Effector memory CD8-positive, alpha-beta T cell (primary cell): ENCODE measurements at places on chromosomes 5 and 9.

DNA sequence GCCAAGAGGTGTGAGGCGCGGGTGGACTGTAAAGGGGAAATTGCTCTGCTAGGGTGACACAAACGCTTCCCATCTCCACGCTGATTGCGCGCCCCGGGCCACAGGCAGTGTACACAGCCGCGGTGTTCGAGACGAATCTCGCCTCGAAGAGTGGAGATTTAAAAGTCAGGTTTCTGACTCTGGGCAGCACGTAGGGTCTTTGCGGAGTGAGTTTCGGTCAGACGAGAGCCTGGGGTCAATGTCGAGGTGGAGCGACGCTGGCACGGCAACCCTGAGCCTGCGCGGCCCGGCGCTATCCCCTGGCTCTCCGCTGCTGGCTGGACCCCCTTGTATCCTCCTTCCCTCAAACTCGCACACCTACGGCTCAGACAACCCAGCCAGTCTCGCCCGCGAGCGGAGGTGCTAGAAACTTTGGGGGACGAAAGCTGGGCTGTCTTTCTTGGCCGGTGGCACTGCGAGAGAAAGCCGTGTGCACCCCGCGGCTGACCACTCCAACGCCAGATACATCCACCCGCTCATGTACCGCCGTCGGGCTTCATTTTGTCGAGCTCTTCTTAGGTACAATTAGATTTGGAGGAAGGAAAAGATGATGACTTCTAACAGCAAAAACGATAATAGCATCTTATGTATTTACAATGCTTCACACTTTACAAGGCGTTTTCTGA, 5.4 kb upstream of the FOXB2 start:
- no peak for DNase-seq

DNA sequence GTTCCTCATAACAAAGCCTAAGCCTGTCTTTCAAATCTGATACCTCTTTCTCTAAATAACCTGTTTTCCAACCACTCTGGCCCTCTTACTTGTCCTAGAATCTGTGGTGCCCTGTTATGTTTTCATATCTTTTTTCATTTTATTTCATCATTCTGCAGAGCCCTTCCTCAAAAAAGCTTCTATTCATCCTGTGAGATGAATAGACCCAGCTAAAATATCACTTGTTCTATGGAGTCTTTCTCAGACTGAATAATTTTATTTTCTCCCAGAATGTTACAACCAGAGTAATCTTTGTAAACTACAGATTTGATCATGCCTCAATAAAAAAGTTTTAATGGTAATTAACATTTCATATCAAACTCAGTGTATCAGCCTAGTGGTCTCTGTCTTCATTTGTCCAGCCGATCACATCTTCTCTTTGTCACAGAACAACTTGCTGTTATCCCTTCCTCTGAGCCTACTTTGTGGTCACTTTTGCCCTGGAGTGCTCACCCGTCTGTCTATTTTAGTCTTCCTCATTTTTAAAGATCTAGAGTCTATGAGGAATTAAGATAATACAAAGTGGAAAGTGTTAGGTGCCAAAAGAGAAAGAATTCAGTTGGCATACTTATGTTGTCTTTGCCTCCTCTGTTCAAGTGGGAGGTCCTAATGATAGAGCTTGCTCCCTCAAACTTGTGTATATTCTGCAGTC, 77.8 kb downstream of the ZCCHC7 start:
- no peak for DNase-seq

DNA sequence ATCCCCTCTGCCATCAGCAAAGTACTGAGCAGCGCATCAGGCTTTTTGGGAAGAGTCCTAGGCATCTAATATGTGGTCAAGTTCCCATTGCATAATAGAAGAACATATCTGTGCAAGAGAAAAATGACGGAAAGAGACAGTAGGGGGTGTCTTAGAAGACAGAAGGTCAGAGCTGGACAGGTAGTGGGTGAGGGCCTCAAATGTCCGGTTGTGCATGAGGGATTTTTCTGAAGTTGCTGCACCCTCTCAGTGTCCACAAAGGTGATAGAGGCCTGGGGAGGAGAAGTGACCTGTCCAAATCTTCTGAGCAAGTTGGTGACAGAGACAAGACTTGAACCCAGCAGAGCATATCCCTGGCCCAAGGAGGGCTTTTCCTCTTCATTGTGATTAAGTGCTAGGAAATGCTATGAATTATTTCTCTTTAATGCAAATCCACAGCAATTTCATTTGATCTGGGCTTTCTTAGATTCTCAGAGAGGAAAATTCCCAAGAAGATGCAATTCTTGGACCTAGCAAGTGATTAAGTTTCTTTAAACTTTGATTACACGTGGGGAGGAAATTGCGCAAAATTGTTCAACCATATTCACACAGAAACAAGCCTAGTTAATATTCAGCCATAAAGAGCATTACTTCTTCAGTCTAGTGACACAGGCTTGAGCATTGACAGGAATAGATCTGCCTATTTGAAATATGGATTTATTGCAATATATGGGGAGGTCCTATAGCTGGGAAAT, at the start of gene OR2S2:
Gene OR2S2, minus strand, starts transcription at position 51 of the 734 bp plus-strand sequence. CDS start 56 bp downstream, outside the sequence.
- no peak for DNase-seq

DNA sequence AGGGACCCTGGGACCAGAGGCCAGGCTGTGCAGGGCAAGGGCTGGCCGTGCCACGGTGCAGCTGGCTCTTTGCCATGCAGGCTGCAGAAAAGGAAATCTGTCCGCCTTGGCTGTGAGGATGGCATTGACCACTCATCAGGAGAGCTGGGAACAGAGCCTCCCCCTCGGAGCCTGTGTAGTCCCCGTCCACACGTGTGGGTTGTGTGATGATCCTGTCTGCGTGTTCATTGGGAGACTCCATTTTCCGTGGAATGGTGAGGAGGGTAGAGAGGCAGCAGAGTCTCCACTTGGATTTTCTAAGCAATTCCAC, 47.7 kb downstream of the EHMT1 start:
- no peak for DNase-seq

GRCh38 chr5:60674251-60675069, 25.5 kb downstream of the DEPDC1B start:
- no peak for DNase-seq

DNA sequence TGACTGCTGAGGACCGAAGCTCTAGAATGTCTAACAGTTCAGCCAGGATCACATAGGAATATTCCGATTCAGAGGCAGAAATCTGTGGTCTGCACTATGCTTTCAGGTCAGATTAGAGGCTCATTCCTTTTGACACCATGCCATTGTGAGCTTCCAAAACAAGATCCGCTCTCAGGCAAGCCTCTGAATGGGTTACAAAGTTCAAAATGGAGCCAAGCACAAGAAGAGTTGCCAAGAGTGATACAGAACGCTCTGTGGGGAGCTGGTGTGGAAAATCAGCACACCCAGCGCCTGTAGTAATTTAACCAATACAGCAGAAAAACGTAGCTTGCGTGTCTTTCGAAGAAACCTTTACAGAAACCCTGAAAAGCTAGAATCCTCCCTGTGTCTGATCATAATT, 33.3 kb upstream of the FAT2 start:
- no peak for DNase-seq

DNA sequence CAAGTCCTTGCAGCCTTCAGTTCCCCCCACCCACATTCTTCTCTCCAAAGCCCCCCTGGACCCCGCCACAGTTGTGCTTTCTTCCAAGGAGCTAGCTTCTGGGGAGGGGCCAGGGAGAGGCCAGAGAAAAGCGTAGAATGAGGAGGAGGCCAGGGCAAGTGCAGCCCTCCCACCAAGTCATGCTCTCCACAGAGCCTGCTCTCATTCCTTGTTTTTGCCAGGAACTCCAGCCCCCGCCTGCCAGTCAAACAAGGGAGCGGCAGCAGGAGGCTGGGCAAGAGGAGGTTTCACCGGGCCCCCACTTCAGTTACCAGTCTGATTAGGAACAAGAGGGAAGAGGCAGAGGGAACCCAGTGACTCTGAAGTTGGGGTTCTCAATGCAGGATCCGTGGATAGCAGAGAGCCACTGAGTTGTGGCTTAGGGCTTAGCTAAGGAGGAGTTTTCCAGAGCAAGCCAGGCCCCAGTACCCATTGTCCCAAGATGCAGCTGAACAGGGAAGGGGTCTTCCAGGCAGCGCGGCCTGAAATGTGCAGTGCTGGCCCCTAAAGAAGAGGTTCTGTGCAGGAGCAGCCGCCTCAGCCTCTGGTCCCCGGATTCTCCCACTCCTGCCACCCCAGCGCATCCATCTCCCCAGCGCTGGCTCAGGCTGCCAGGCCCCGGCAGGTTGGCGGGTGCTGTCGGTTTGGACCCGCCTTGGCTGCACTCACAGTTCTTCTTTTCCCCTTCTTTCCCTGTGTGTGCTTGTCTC, 120.6 kb downstream of the DAB2IP start:
- DNase-seq, result no peak

- DNase-seq, result no peak
These were observed 16.8 kb downstream of the SEMA5A start for GRCh38 chr5:9529041-9529480.

DNA sequence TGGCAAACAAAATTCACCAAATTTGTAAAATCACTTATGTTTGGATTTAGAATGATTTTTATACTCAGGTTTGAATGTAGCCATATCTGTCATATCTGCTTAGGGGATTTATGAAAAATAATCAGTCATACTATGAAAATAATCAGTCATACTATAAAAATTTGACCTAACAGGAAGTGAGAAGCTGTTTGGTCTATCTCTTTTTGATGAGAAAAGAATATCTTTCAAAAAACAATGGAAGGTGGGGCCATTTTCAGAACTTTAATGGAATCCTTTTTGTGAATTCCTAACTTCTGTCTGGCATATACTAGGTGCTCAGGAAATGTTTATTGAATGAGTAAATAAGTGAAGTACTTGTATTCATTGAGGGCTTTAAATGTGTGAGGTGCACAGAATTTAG, 70.1 kb downstream of the CWC27 start:
- no peak for DNase-seq

GRCh38 chr9:106862110-106862820, 701 bp upstream of the ZNF462 start:
- DNase-seq, result no peak
